ENCODE measurements at places on chromosomes 3 and 15.

DNA sequence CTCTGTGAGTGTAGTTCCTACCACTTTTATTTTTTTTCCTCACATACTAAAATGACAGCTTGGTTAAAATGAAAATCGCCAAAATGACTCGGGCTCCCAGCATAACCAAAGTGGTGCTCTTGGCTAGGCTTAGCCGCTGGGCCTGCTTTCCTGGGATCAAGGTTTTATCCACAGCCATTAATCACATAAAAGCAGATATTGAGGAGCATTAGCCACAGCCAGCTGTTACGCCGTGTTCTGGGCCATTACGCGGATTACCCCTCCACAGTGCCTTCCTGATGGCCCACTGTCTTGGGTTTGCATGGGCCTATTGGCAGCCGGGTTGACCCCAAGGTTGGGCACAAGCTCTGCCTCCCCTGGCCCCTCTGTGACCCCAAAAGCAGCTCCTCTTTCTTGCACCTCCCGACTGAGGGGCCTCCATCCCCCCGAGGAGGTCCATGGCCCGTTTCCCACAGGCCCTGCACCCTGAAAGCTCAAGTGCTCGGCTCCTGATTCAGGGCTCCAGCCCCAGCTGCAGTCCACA is 30.4 kb upstream of the TRPM1 start:
- DNase-seq = no peak

- no peak for DNase-seq
Observed at GRCh38 chr15:98067339-98067738, 106.8 kb downstream of the ARRDC4 start.

- DNase-seq = no peak
Observed at GRCh38 chr15:101171954-101172353, 79.9 kb downstream of the CHSY1 start.

DNA sequence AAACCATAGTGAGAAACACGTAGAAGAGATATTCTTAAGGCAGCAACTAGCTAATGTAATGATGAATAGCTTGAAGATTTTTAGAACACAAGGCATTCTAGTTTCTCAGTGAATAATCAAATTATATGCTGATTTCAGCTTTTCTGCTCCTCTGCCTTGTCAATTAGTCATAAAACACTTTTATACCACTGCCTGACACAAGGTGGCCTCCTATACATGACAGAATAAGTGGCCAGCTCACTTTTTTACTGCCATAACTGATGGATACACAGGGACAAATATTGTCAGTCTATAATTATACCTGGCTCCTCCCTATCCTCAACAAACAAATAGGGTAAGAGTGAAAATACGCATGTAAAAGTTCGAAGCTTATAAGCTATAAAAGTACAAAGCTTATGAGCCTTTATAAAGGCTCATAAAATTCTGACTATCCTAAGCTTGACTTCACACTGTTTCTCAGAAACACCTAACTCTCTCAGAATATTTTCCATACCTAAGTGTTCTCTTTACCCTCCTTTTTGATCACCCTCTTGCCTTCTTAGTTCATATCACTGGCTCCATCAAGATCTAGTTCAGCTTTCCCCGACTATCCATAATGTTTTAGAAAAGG is 81.6 kb downstream of the HERC1 start:
- no peak for DNase-seq

DNA sequence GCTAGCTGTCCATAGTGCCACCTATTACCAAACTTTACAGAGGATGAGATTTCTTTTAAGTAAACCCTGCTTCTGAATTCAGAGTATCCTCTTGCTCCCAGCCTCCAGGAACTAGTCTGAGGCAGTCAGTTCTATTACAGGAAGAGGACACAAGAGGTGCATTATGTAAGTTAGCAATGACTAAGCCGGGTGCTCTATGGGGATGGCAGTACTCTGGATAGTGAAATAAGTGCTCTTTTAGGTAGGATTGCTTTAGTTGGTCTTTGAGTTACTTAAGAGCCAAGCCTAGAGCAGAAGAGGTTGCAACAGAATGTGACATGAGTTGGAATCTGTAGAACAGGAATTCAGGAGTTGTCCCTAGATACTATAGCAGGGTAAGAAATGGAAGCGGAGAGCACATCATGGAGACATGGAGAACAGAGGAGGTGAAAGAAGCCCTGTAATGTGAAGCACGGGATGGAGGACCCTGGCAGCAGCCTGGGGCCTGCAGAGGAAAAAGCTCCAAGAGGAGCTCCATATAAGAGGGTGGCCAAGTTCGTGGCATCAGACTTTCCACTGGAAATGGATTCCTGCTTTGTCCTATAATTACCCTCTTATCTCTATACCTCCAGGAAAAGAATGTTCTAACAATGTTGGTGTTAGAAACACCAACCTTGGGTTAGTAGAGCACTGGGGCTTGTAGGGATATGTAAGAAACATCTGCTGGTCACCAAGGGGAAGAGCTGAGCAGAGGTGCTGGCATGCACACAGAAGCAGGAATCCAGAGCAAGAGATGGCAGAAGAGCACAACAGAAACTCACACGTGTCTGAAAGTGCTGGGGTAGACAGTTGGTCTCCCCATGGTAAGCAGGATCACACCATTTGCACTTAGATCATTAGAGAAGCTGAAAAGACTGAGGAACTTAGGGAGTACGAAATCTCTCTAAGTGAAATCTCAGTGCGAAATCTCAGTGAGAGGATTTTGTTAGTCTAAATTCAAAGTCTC is 851.1 kb downstream of the FHIT start:
- no peak for DNase-seq

- DNase-seq = no peak
Observed at GRCh38 chr3:93867425-93867824, 106.3 kb downstream of the PROS1 start.

DNA sequence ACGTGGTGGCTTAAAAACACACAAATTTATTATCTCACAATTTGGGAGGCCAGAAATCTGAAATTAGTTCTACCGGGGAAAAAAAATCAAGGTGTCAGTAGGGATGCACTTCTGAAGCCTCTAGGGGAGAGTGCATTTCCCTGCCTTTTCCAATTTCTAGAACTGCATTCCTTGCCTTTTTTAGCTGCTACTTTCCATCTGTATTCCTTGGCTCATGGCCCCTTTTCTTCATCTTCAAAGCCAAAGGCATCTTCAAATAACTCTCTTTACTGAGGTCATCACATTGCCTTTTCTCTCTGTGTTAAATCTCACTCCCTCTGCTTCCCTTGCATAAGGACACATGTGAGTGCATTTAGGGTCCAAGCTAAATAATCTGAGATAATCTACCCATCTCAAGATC is 69.5 kb upstream of the NEO1 start:
- DNase-seq = no peak

DNA sequence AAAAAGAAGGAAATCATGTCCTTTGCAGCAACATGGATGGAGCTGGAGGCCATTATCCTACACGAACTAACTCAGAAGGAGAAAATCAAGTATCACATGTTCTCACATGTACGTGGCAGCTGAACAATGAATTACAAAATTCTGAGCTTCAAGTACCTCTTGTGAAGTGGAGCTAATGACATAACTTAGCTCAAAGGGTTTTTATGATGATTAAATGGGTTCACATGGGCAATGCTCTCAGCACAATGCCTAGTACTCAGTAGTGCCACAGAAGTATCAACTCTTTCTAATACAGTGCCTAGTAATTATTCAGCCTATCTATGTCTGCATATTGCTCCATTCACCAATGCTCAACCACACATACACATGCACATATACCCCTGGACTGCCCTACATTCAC is 407.5 kb upstream of the WNT5A start:
- no peak for DNase-seq

DNA sequence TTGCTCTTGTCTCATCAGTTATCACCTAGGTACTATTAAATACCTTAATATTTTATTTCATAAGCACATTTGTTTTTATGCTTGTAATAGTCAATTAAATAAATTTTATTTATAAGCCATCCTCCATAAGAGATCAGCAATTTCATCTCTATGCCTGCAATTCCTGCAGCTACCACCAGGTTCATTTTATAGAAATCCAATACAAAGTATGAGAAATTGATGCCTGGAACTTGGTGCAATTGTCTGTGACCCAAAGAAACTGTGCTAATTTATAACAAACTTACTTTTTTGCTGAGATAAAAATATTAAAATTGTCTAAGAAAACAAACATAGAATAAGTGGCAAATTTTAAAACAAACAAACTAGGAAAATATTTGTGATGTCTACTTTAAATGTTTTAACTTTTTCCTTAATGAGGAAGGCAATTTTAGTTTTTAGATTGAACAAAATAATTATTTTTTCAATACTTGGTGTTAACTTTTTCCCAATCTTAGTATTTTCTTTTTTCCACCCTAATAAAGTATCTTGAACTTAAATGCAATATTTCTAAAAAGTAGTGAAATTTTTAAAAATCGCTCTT is 1026.6 kb downstream of the ROBO1 start:
- DNase-seq = no peak

DNA sequence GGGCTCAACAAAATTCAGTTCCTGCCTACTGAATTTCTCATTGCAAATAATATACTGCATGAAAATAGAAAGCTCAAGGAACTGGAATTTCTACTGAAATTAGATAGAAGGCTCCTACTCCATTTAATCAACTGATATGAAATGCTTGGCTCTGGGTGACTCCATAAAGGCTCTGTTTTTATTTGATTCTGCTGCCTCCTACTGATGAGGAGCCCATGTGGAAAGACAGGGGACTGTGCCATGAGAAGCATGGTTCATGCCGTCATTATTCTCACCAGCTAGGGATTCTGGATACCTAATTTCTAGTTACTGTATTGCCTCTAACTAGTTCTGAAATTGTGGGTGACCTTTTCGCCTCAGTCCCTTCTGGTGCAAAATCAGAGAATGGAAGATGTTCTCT is 366.2 kb upstream of the DPH6 start:
- DNase-seq = no peak

GRCh38 chr3:73746623-73747022 is 121.9 kb upstream of the PDZRN3 start:
- DNase-seq = no peak

- DNase-seq = no peak
Observed at GRCh38 chr3:46990573-46991374, 11.3 kb downstream of the NBEAL2 start.

- DNase-seq = no peak
Observed at GRCh38 chr15:92074646-92075045, 221.1 kb downstream of the SLCO3A1 start.

GRCh38 chr15:56343879-56344278 is 21.3 kb upstream of the TEX9 start:
- DNase-seq = no peak

GRCh38 chr3:107263269-107264021 is 113.8 kb upstream of the CCDC54 start:
- no peak for DNase-seq

- no peak for DNase-seq
Observed at GRCh38 chr3:151625586-151625985, 108.1 kb upstream of the AADACL2 start.

GRCh38 chr3:98038876-98039275 is 3.8 kb upstream of the GABRR3 start:
- DNase-seq = no peak

DNA sequence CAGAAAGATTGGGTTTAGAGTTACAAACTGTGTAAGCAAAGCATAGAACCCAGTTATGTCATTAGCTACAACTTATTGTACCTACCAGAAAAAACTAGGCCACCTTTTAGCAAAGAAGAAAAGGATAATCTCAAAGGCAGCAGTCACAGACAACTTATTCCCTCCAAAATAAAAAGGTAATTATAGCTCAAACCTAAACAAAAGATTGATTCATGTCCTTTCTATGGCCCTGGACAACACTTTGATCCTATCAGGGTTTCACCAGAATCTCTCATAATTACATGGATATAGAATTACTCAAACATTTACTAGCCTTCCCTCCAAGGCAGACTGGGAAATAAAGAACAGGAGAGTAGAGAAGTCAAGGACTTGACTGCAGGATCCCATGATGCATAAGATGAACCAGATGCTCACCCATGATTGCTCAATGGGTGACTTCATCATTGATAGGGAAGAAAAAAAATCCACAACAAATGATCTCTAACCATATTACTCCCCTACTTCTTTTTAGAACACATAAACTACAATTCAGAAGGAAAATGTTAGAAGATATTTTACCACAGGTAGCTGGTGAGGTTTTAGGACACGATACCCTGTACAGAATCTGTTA is 17.4 kb downstream of the DET1 start:
- DNase-seq = no peak

- no peak for DNase-seq
Observed at GRCh38 chr15:80982205-80982604, 7.4 kb downstream of the MESD start.

- no peak for DNase-seq
Observed at GRCh38 chr3:52978109-52978754, 67.6 kb downstream of the SFMBT1 start.

DNA sequence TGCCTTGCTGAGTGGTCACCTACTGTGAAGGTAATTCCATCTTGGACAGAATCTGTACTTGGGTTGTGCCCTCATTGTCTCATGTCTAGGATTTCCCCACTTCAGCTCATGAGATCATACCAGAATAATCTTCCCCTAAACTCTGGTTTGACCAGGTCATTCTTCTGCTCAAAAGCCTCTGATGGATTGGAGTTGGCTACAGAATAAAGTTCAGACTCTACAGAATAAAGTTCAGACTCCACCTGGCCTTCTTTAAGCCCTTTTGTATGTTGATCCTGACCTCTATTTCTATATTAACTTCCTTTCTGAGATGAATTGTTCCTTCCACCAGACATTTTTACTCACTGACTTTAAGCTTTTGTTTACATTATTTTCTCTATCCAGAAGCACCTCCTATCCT is 6.4 kb upstream of the GLCE start:
- DNase-seq = no peak

DNA sequence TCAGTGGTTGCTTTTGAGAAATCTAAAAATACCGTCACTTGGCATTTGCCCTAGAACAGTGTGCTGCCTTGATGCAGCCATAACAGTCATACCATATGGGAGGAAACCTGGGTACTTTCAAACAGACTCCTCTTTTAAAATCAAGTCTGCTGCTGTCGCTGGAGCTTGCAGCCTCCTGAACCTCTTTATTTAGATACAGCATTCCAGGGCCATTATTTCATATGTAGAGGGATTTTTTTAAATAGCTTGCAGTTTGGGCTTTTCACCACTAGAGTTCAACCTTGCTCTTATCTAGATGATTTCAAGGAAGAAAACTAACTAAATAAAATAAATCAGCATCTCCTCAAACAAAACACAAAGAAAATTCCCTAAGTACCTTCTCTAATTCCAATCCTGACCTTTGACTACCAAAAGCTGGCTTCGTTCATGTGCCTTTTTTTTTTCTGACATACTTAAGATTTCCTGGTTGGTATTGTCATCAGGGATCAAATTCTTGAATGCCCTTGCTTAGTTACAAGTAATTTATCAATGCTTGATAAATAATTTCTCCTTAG is 111.6 kb downstream of the KBTBD8 start:
- DNase-seq = no peak

Measured in stimulated activated CD8-positive, alpha-beta memory T cell treated with anti-CD3 and anti-CD28 coated beads, Interleukin-7, amount 100 ng/mL, for 1 hour (primary cell).